H7 (cell line): ENCODE measurements at places on chromosomes 16 and 17. TPM values are rescaled to one million over a fixed set of nuclear protein-coding genes. Genes with fewer than 3 reads are reported as not detected.

DNA sequence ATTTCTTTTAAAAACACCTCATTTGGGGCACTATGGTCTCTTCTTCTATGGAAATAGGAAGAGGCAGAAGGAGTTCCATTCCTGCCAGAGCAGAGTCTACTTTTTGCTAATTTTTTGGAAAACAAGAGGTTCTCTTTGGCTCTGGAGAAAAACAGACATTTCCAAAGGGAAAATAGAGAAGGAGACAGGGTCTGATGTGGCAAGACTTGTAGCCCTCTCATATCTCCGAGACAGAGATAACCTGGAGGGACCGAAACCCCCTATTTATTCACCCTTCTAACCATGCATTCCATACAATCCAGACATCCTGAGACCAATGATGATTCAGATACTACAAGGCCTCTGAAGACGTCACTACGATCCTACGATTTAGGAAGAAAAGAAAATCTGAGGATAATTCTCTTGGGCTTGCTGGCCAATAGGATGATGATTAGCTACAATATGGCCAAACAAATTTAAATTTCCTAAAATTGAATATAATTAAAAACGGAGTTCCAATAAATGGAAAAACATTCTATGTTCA, 70.2 kb downstream of the HIC1 start:
- DNase-seq, result no peak

AP2B1 gene
- total RNA-seq, result 87.1 and 102 TPM in 2 replicates

DNA sequence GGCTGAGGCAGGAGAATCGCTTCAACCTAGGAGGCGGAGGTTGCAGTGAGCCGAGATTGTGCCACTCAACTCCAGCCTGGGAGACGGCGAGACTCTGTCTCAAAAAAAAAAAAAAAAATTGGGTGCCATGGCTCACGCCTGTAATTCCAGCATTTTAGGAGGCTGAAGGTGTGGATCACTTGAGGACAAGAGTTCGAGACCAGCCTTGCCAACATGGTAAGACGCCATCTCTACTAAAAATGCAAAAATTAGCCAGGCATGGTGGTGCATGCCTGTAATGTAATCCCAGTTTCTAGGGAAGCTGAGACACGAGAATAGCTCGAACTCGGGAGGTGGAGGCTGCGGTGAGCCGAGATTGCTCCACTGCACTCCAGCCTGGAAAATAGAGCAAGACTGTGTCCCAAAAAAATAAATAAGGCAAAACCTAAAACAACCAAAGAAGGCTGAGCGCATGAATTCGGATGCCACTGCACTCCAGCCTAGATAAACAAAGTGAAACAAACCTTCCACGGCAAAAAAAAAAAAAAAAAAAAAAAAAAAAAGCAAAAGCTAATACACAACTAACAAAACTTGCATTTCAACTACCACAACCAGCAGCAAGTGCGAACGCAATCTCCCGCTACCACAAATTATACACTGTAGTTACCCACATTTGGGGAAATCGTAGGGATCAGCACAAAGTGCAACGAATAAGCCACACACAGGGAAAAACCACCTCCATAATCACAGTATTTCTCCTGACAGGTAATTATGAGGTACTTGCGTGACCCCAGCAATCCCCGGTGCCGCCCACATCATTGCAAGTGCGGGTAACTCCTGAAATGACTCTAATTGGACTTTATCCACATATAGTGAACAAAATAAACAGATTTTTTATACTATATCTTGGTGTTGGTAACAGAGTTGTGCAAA, 25.6 kb downstream of the TEX14 start:
- DNase-seq, result no peak

GRCh38 chr17:4304417-4305027, 40.7 kb upstream of the ANKFY1 start:
- peak; percentile 45 for DNase-seq

GRCh38 chr16:89473791-89474414, 16.5 kb downstream of the ANKRD11 start:
- DNase-seq, result no peak

MAP2K6 gene
- 11.9 and 17.2 TPM in 2 replicates for total RNA-seq

UMOD gene
- total RNA-seq, result not detected in 2 replicates

DNA sequence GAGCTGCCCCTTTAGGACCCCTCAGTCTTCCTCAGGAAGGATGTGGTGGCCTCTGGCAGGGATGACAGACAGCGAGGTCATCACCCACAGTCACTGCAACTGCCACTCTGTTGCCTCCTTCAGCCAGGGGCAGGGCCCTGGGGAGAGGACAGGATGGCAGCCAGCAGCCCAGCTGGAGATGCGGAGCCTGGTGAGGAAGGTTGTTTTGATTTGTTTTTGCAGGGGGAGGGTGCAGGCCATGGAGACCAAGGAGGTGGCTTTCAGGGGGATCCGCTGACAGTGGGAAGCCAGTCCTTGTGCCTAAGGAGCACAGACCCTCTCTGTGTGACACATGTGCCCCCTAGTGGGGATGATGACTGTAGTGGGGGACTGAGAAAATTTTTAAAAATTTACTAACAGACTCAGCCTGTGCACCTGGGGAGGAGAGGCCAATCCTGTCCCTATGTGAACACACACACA, 7.4 kb downstream of the PRCD start:
- DNase-seq, result peak; percentile 84

CLEC10A gene
- total RNA-seq, result not detected in 2 replicates

SNX20 gene
- not detected in 2 replicates for total RNA-seq

- DNase-seq, result peak; percentile 100
Observed at GRCh38 chr16:67177743-67178699, 5.7 kb downstream of the MATCAP1 start.

EMP2 gene
- total RNA-seq, result 7.1 and 8.1 TPM in 2 replicates

KRT33A gene
- total RNA-seq, result not detected in 2 replicates

- DNase-seq, result peak; percentile 95
Observed at GRCh38 chr16:57775661-57776469, 26.4 kb downstream of the KIFC3 start.

MYH13 gene
- total RNA-seq, result 0.22 TPM in 1 of 2 replicates, not detected in the other
